ENCODE measurements at places on chromosomes 13 and 19. TPM values are rescaled to one million over a fixed set of nuclear protein-coding genes. Genes with fewer than 3 reads are reported as not detected.

- H3K27ac ChIP-seq = no peak overlapping the region
- no peaks in the 10 kb centered on the region for H3K36me3 ChIP-seq
- H3K4me3 ChIP-seq = no peak overlapping the region
- no peak for DNase-seq
- no peaks in the 10 kb centered on the region for H3K4me1 ChIP-seq
Measured at GRCh38 chr19:34818270-34818669, 45.3 kb upstream of the ZNF599 start.

Gene MRPL4
- 99.3 TPM for total RNA-seq

GRCh38 chr19:58182577-58182988 lies 278 bp upstream of the ZNF274 start:
- no peaks in the 10 kb centered on the region for H3K27me3 ChIP-seq
- H3K4me3 ChIP-seq = peak overlapping the region; percentile 92
- H3K27ac ChIP-seq = no peak overlapping the region
- no peaks in the 10 kb centered on the region for H3K4me1 ChIP-seq
- peaks cover 61% of the 10 kb centered on the region for H3K36me3 ChIP-seq
- DNase-seq = no peak

DNA sequence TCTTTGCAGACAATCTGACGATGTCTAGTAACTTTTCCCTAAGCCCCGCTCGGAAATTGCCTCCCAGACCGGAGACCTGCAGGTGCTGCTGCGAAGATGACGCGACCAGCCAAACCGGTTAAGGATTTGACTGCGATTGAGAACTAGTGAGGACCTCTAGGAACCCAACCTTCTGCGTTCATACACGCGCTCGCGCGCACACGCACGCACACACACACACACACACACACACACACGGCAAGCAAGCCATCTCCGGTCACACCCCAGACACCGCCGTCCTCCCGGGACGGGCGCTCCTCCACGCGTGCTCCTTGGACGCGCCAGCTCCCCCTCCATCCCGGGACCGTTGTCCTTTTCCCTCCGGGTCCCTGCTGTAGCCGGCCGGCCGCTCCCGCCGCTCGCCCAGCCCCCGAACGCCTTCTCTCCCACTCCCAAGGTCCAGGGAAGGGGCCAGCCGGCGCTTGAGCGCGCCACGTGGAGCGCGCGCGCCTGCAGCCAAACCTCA lies 1.2 kb downstream of the TBC1D4 start:
- peak overlapping the region; percentile 88 for H3K4me3 ChIP-seq
- DNase-seq = peak; percentile 72
- no peak overlapping the region for H3K27ac ChIP-seq

- H3K27ac ChIP-seq = no peak overlapping the region
- peak; percentile 87 for DNase-seq
- no peaks in the 10 kb centered on the region for H3K4me1 ChIP-seq
- H3K36me3 ChIP-seq = no peaks in the 10 kb centered on the region
- no peak overlapping the region for H3K4me3 ChIP-seq
Measured at GRCh38 chr19:39052243-39052746, 19.9 kb upstream of the FBXO27 start.

Gene ZNF83
- 31.6 TPM for total RNA-seq

Gene IGFL3
- not detected for total RNA-seq

Gene ELSPBP1
- total RNA-seq = not detected

Gene ITGBL1
- total RNA-seq = 0.04 TPM

Gene PSG6
- total RNA-seq = not detected

DNA sequence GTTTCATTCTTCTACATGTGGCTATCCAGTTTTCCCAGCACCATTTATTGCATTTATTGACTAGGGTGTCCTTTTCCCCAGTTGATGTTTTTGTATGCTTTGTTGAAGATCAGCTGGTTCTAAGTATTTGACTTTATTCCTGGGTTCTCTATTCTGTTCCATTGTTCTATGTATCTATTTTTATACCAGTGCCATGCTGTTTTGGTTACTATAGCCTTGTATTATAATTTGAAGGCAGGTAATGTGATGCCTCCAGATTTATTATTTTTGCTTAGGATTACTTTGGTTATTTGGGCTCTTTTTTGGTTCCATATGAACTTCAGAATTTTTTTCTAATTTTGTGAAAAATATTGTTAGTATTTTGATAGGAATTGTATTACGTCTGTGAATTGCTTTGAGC lies 80.6 kb downstream of the URI1 start:
- DNase-seq = no peak
- peaks cover 15% of the 10 kb centered on the region for H3K36me3 ChIP-seq
- H3K4me1 ChIP-seq = no peaks in the 10 kb centered on the region
- no peak overlapping the region for H3K4me3 ChIP-seq
- no peak overlapping the region for H3K27ac ChIP-seq

GRCh38 chr13:21069561-21070004 lies 8.2 kb upstream of the LATS2 start:
- no peak overlapping the region for H3K4me3 ChIP-seq
- H3K27me3 ChIP-seq = no peaks in the 10 kb centered on the region
- no peak overlapping the region for H3K27ac ChIP-seq
- H3K4me1 ChIP-seq = peaks cover 2% of the 10 kb centered on the region
- no peaks in the 10 kb centered on the region for H3K36me3 ChIP-seq
- DNase-seq = no peak

Gene TMEM147
- total RNA-seq = 128 TPM

Gene TMEM86B
- total RNA-seq = 4.5 TPM

Gene ZNF878
- total RNA-seq = 5.6 TPM

GRCh38 chr19:17577457-17578097 lies 22.1 kb downstream of the COLGALT1 start:
- no peaks in the 10 kb centered on the region for H3K4me1 ChIP-seq
- no peak overlapping the region for H3K4me3 ChIP-seq
- no peak overlapping the region for H3K27ac ChIP-seq

- H3K36me3 ChIP-seq = peaks cover 10% of the 10 kb centered on the region
- no peaks in the 10 kb centered on the region for H3K27me3 ChIP-seq
- no peak overlapping the region for H3K27ac ChIP-seq
Measured at GRCh38 chr13:98144027-98144741, 1.3 kb downstream of the FARP1 start.

DNA sequence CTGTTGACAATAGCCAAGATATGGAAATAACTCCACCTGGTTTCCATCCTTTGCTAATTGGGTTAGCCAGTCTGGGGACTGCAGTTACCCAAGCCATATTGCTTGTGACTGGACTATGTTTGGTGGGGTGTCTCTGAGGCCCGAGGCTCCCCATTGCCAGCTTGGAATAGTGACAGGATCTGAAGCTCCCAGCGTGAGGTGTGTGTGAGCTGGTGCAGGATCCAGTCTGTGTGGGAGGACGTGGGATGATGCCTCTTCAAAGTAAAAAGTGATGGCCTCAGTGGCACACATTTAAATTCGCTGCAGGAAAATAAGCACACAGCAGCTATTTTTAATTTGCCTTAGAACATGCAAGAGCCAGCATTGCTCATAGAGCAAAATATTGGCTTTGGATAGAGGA lies 75.0 kb downstream of the TEX26 start:
- no peak for DNase-seq
- no peak overlapping the region for H3K27ac ChIP-seq
- no peaks in the 10 kb centered on the region for H3K27me3 ChIP-seq
- H3K4me1 ChIP-seq = no peaks in the 10 kb centered on the region
- H3K4me3 ChIP-seq = no peak overlapping the region
- H3K36me3 ChIP-seq = no peaks in the 10 kb centered on the region

- peak; percentile 39 for DNase-seq
- H3K4me3 ChIP-seq = no peak overlapping the region
- H3K27me3 ChIP-seq = no peaks in the 10 kb centered on the region
Measured at GRCh38 chr19:15014579-15014978, 34.7 kb upstream of the CASP14 start.

GRCh38 chr19:9037400-9038062 lies 27.3 kb upstream of the MUC16 start:
- no peaks in the 10 kb centered on the region for H3K36me3 ChIP-seq
- no peak for DNase-seq
- H3K27me3 ChIP-seq = no peaks in the 10 kb centered on the region
- no peak overlapping the region for H3K27ac ChIP-seq

Gene CNMD
- total RNA-seq = 97.9 TPM

Gene GJB2
- total RNA-seq = 0.28 TPM

- H3K4me1 ChIP-seq = no peaks in the 10 kb centered on the region
- no peak for DNase-seq
- no peak overlapping the region for H3K4me3 ChIP-seq
Measured at GRCh38 chr19:29831686-29832085, 19.9 kb downstream of the CCNE1 start.

- no peaks in the 10 kb centered on the region for H3K36me3 ChIP-seq
- no peak overlapping the region for H3K27ac ChIP-seq
- no peaks in the 10 kb centered on the region for H3K27me3 ChIP-seq
- peak; percentile 64 for DNase-seq
- no peaks in the 10 kb centered on the region for H3K4me1 ChIP-seq
Measured at GRCh38 chr13:97911311-97912138, 42.0 kb upstream of the IPO5 start.

Gene ENOX1
- total RNA-seq = 0.09 TPM

Data from H9 (cell line).